ENCODE measurements at places on chromosomes 4 and X.

DNA sequence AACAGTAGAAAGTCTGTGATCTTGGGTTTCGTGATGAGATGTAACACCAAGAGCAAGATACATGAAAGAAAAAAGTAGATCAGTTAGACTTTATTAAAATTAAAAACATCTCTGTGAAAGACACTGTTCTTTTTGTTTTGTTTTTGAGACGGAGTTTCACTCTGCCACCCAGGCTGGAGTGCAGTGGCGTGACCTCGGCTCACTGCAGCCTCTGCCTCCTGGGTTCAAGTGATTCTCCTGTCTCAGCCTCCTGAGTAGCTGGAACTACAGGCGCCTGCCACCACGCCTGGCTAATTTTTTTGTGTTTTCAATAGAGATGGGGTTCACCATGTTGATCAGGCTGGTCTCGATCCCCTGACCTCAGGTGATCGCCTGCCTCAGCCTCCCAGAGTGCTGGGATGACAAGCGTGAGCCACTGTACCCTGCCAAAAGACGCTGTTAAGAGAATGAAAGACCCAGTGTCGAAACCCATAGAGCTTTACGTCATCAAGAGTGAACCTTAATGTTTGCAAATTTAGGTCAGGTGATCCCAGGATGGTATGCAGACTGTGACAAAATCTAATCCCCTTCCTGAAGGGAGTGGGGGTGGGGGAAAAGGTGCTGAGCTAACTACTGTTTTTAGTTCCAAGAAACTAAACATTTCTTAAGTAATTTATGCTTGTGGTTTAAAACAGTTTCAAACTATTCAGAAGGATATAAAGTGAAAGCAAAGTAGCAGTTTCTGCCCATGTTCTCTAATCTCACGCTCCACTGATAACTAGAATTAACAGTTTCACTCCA, 8.0 kb downstream of the OFD1 start:
- DNase-seq, result peak; percentile 87

- no peak for DNase-seq
These were observed 49.8 kb downstream of the TBCK start for GRCh38 chr4:106266201-106266600.

DNA sequence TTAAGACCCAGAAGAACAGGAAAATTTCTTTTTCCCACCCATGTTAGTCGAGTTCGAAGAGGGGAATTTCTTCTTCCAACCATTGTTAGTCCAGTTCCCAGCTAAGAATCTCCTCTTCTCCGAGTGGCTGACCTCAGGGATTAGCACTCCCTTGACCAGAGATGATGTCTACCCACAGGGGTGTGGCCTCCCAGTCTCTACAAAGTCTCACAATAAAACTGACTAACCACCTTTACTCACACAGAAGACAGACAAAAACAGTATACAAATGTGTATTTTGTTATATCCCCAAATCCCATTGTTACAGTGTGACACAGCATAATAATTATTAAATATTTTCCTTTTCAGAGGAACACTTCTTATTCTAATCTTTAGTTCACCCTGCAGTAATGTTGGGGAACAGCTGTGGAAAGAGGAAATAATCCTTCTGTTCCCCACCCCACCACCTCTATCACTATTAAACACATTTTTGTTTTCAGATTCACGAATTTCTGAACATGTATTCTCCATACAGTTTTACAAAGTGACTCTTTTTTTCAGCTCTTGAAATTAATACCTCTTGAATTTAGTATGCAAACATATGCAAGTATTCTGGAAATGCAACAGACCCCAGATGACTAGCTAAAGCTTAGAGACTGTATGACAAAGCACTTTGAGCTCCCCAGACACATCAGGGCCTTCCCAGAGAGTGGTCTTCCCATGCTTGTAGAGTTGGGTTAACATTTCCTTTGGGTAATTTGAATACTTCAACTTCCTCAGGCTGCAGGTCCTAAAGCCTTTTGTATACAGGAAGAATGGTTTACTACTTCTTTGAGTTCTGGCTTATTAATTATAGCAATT, 62.5 kb upstream of the NFKB1 start:
- no peak for DNase-seq

DNA sequence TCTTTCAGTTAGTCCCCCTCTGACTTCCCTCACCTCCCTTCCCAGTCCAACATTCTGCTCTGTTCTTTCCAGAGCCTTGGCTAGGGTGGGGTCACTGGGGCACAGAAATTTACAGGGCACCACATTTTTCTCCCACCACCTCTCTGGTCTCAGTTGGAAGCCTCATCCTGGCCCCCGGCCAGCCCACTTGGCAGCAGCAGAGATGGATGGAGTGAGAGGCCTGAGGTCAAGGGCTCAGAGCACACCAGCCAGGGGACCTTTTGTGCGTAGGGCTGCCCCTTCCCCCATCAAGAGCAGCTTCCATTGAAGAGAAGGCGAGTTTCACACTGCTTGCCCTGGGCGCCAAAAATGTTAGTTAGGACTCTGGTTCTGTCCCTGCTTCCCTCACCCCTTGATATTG, 230.9 kb downstream of the SOX3 start:
- DNase-seq, result no peak

- DNase-seq, result no peak
These were observed 226.8 kb upstream of the LNX1 start for GRCh38 chr4:53818104-53818503.

Measured in CD4-positive, alpha-beta T cell treated with Interleukin-4 for 1 hour (primary cell).